ENCODE measurements at places on chromosomes 5 and 9.

DNA sequence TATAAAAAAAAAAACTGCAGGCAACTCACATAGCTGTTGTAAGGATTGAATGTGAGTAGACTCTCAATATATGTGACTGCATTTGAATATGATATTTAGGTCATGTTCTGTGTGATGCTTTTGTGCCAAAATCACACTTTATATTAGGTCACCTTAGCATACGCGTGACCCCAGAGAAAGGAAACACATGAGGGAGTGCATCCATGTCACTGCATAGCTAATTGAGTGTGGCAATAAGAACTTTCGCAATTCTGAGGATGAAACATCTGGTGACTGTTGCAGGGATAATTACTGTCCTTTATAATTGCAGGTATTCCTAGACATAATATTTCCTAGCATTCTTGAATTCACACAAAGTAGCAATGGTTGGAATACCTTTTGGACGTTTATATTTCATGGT lies 459.5 kb upstream of the KLF4 start:
- DNase-seq = no peak

DNA sequence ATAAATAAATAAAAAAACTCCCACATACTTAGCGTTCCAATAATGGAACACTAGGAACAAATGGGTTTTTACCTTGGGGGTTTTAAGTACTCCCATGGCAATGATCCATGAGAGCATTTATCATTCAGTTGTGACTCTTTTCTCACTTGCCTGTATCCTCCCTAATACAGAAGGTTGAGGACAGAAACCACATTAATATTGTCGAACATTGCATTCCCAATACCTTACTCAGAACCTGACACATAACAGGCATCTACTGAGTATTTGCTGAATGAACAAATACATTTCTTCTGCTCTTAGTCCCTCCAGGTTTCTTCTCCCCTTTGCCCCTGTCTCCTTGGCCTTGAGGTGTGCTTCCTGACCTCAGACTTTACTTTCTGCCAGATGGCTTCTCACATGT lies 175.9 kb downstream of the CEMIP2 start:
- DNase-seq = no peak

DNA sequence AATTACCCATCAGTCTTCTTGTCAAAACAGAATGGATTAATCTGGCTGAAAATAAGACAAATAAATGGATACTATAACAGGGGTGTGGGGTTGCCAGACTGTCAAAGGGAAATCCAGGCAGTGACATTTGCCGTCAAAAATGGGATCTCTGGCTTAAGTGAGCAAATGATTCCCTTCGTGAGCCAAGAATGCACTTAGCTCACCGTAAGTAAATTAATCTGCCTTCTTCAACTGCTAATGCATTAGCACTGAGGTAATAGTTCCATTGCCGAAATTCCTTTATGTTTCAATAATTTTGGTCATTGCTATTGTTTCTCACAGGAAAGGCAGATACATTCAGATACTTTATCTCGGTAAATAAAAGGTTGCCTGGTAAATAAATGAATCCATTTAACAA lies 377.8 kb downstream of the KIAA0825 start:
- no peak for DNase-seq

- DNase-seq = no peak
Measured at GRCh38 chr9:818958-819357, 22.5 kb upstream of the DMRT1 start.

GRCh38 chr9:127857278-127857677 lies 2.8 kb upstream of the ENG start:
- DNase-seq = no peak

DNA sequence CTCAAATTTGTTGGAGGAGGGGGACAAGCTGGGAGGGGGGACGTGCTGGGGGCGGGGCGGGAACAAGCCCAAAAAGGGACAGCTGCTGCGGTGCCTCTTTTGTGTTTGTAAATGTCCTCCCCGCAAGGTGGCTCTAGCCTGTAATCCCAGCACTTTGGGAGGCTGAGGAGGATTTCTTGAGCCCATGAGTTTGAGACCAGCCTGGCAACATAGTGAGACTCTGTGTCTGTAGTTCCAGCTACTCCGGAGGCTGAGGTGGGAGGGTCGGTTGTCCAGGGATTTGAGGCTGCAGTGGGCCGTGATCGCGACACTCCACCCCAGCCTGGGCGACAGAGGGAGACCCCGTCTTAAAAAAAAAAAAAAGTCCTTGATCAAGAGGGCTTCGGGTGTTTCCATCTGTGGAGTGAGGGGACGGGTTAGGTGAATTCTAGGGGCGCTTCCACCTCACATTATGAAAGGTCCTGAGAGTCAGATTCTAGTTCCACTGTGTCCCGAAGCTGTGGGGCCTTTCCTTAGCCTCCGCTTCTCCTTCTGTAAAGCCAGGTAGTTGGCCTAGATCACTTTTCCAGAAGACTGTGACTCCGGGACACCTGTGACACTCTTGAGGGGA lies 779 bp upstream of the CTNNA1 start:
- no peak for DNase-seq

- DNase-seq = no peak
Measured at GRCh38 chr5:5705010-5705409, 282.5 kb downstream of the ICE1 start.

- peak; percentile 10 for DNase-seq
Measured at GRCh38 chr5:79513308-79513703, 628 bp downstream of the HOMER1 start.

- DNase-seq = no peak
Measured at GRCh38 chr5:151458314-151458713, 10.9 kb downstream of the SLC36A1 start.

- DNase-seq = peak; percentile 17
Measured at GRCh38 chr5:36724467-36725332, 118.3 kb downstream of the SLC1A3 start.

GRCh38 chr5:54323495-54323894 lies 13.1 kb upstream of the ARL15 start:
- DNase-seq = no peak

DNA sequence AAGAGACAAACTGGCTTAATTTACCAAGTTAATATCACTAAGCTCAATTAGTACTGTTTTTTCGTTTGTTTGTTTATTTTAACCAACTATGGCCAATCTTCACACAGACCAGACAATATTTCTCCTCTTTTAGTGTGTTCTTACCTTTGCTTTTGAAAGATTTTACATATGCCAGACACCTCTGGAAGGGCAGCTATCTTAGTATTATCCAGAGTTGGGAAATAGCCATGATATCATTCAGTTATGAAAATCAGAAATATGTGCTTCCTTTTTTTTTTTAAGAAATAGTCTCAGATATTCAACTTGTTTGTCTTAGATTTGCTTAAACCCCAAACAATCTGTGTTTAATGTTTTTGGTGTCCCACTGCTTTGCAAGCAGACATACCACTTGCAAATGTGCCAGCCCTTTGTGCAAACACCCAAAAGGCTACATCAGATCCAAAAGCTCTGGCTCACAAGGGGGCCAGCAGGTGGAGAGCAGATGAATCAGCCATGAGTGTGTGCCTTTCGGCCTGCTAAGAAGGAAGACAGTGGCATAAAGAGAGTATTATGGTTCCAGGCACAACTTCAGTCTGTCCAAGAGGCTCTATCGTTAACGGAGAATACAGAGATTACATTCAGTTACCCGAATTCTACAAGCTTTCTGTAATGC lies 147.6 kb downstream of the EFNA5 start:
- no peak for DNase-seq

DNA sequence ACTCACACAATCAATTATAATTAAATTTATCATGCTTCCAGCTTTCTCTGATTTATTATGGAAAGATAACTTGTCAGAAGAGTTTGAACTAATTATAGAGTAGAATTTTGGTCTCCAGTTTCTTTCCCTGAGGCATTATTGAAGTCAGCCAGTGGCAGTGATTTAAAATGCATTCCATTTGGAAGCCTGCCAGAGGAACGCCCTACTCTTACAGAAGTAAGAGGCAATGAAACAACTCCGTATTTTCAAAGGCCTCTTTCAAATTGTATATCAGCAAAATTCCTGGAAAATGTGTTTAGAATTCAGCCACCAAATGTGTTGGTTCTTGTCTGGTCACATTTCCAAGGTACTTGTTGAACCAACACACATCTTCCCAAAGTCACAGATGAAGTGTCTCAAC lies 640.9 kb downstream of the SEMA5A start:
- DNase-seq = no peak

DNA sequence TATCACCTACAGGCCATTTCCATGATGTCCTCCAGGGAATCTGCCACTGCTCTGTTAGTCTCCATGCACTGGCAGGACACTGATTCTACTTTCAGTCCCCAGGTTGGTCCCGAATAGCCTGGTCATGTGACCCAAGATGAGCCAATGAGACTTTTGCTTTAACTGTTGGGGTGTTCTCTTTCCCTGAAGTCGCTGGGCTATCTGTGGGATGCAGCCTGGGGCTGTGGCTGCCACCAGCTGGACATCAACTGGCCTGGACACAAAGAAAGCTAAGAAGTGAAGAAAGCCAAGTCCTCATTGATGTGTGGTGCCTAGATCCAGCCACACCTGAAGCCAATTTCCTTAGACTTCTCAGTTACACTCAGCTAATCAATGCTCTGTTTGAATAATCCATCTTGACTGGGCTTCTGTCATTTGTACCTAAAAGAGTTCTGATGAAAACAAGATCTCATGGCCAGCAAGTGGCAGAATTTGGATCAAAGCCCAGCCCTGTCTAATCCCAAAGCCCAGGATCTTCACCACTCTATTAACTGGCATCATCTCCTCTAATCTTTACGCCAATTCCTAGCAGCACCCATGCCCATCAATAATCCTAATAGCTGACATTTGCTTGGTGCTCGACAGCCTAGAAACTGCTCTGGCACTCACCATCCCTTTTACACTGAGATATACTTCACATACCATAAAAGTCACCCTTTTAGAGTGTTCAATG lies 37.0 kb downstream of the SH3PXD2B start:
- DNase-seq = no peak

DNA sequence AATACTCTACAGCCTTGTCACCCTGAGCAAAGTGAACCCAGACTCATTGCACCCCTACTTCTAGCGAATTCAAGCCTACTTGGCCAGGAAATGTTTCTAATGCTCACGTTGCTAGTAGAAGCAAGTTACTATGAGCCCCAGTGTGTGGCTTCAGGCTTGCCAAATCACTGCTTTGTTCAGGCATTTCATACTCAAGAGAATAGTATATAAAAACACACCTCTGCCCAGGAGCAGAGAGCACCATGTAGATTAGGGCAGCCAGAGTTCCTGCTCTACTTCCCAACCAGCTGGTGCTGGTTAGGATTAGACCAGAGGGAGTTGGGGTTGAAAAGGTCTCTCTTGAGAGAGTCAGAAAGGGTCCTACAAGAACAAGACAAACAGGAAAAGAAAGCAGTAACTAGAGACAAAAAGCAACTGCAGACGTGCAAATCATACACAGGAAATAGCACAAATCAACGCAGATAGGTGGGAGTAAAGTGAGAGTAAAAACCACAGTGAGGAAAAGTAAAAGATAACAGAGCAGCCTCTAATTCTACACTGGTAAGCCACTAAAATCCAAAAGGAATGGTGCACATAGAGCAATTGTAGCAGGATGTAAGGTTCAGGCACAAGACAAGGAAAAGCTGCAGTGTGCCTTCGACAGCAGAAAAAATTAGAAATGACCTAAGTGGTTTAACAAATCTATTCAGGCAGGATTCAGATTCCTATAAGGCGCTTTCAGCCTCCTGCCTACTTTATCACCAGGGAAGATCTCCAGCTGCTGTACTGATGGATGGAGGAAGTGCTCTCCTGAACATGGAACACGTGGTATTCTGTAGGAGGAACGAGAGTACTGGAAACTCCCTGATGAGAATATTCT lies 49.6 kb upstream of the KIF2A start:
- DNase-seq = peak; percentile 39

DNA sequence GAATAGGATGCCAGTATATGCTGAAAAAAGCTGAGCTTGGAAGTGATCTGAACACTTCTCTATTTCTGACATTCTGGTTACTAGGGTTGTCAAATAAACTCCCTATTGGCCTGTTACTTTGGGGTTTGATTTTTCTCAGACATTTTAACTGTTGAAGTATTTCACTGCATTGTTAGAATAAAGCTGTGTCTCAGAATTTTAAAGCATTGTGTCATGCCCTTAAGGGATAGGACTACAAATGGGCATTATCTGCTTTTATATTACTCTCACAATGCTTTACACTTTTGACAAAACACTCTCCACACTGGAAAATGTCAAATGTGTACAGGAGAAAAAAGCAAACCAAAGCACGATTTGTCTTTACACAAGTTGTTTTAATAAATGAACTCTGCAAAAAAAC lies 16.8 kb upstream of the GPR21 start:
- no peak for DNase-seq

GRCh38 chr9:16030528-16031185 lies 477.8 kb downstream of the CCDC171 start:
- DNase-seq = no peak

DNA sequence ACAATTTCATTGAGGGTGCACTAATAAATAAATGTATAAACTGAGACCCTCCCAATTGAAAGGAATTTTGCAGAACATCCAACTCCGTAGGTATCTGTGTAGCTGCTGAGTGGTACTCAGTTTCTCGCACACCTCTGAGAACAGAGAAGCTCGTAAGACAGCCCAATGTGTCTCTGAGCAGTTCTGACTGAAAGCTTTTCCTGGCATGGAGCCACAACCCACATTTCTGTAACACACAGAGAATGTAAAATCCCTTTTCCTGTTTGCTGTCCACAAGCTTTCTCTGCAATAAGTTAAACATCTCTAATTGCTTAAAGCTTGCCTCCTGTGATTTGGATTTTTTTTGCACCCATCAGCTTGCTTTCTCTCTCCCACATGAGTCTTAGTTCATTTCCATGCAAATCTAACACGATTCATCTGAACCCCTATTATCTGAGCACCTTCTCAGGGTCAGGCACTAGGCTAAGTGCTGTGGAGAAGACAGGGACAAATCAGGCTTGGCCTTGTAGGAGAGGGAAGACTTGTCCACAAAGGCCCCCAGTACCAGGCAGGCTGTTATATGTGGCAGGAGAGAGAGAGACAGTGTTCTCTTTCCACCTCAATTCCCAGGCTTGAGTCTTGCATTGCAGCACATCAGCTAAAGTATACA lies 44.2 kb upstream of the COL15A1 start:
- no peak for DNase-seq

DNA sequence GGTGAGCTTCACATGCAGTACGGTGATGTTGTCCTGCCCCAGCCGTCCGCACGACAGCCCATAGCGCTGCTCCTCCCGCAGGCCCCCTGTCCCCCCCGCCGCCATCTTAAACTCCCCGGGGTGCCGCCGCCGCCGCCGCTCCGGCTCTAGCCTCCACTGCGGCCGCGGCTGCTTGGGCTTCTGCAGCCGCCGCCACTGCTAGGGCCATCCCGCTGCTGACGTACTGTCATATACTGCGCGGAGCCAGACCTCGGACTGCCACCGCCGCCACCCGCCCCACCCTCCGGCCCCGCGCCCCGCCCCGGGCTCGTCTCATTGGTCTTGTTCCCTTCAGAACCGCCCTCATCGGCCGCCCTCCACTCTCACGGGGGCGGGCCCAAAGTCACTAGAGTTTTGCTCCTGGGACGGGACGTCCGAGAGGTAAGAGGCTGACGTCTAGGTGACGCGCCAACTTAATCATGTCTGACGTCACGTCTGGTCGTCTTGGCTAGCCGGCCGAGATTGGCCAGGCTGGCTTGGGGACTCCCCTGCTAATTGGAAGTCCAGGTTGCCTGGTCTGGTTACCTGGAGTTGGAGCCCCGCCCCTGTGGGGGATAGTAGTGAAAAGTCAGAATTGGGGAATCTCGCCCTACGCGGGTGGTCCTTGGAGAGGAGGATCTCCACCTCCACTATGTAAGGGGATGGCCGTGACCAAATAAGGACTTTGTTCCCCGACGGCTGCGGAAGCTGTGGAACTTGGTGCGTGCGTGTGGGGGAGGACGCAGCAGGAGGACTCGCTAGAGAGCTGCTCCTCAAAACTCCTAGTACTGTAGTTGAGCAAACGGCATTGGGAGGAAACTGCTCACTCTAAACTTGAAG lies at the start of gene ELL2:
ELL2 (minus strand) TSS at position 235 of the 858 bp plus-strand sequence; CDS start at position 105, 130 bp downstream.
- peak; percentile 96 for DNase-seq

All from central memory CD4-positive, alpha-beta T cell (primary cell).